NCI-H82 (cell line): ENCODE measurements at places on chromosomes 2 and 18.

GRCh38 chr2:176398243-176399073 is 129.2 kb downstream of the MTX2 start:
- DNase-seq, result no peak

DNA sequence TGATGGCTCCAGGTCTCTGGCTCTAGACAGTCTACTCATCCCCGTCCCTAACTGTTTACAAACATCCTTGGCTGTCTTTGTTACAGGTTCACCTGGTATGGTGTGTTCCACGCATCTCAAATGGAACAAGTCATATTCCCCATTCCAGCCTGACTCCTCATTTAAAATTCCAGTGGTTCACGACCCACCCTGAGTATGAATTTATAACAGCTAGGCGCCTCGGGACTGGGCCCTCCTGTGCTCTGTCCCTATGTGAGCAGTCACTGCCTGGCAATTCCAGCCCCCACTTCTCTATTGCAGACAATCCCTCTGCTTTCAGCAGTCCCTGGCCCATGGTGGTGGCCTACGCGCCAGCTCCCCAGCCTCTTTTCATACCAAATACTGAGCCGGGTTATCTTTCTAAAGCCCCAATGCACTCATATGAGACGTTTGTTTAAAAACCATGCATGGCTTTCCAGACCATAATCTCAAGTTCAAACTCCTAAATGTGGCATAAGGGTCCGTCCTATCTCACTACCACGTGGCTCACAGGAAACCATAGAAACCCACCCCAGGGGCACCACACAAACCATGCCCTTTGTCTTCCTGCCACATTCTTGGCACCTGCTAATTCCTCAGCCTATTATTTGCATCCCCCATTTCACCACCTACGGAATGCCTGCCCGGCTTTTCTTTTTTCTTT is 1.6 kb downstream of the SERPINB8 start:
- no peak for DNase-seq

DNA sequence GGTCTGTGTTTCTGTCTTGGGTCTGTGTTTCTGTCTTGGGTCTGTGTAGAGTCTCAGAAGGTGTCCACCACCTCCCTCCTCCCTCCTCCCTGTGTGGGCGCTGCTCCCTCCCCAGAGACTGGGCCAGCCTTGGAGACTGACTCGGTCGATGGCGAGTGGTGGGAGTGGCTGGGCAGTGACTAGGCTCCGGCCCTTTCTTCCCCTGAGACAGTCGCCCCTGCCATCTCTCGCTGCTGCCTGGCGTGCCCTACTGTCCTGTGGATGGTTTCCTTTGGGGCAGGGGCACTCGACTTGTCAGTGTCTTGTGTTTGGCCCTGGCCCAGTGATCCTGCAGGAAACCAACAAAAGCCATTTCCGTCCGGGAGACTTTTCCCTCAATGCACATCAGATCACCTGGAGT is 215.8 kb downstream of the NDUFA10 start:
- no peak for DNase-seq

- no peak for DNase-seq
These were observed 975.6 kb downstream of the DCDC2C start for GRCh38 chr2:4678927-4679326.

DNA sequence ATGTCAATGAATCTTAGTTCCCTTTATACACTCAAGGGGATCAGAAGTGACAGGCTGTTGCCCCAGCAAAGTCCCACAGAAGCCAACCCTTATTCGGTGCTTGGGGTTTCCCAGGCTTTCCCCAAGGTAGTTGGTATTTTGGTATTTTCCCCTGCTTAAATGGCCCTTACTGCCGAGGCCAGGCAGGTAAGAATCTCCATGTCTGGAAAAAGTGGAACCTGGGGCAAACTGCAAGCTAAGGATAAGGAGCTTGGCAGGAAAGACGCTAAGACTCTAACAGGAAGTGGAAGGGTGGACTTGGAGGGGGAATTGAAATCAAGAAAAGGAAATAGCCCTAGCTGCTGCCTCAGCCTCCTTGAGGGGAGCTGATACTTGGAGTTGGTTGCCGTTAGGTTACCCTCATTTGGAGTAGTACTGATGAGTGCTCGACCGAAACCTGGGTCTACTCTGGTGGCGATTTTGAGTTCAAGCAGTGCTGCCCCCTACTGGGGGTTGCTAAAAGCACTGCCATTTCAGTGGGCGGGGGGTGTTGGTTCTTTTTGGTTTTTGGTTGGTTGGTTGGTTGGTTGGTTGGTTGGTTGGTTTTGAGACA is 3.3 kb upstream of the GPBAR1 start:
- DNase-seq, result peak; percentile 53

DNA sequence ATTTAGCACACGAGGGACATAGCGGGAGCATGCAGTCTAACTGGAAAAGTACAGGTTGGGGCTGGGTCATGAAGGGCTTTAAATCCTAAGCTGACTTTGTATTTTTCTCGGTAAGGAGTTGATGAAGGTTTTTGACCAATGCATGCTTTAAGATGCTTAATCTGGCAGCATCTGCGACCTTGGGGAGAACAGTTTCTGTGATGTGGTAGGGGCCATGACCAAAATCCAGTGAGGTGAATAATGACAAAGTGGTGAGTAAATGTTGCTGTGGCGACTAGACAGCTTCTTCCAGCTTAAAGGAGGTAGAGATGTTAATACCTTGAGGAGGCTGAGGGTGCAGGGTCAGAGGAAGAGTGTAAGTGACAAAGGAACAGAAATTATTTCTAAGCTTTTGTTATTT is 174.6 kb upstream of the ALPP start:
- DNase-seq, result no peak

DNA sequence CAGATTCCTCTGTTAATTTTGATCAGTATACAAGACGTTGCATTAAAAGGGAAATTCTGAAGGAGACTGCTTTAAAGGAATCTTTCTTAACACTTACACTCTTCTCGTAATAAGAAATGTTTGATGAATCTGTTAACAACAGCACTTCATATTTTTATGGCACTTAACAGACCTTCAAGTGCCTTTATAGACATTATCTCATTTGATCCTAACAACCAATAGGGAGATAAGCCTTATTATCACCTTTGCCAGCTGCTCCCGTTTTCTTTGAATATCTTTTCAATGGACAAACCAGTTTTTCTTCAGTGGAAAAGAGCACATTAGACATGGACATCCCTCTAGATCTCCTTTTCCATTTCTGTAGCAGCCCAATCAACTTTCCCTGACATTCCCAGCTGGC is 653.0 kb upstream of the FAM98A start:
- DNase-seq, result peak; percentile 58

DNA sequence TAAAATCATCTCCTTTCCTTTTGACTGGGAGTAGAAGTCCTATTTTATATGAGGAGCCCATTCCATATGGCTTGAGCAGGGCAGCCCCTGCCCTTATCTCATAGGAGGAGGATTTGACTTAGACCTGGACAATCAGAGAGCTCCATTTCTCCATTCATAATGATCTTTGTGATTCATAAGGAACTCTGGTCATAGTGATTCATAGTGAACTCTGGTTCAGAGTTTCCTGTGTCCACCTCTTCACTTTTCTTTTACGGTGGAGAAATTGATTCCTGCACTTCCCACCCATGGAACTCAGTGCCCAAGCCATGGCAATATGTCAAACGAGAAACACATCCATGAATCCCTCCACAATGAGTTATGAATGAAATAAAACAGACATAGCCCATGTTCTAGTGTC is 12.8 kb upstream of the MYO3B start:
- no peak for DNase-seq

DNA sequence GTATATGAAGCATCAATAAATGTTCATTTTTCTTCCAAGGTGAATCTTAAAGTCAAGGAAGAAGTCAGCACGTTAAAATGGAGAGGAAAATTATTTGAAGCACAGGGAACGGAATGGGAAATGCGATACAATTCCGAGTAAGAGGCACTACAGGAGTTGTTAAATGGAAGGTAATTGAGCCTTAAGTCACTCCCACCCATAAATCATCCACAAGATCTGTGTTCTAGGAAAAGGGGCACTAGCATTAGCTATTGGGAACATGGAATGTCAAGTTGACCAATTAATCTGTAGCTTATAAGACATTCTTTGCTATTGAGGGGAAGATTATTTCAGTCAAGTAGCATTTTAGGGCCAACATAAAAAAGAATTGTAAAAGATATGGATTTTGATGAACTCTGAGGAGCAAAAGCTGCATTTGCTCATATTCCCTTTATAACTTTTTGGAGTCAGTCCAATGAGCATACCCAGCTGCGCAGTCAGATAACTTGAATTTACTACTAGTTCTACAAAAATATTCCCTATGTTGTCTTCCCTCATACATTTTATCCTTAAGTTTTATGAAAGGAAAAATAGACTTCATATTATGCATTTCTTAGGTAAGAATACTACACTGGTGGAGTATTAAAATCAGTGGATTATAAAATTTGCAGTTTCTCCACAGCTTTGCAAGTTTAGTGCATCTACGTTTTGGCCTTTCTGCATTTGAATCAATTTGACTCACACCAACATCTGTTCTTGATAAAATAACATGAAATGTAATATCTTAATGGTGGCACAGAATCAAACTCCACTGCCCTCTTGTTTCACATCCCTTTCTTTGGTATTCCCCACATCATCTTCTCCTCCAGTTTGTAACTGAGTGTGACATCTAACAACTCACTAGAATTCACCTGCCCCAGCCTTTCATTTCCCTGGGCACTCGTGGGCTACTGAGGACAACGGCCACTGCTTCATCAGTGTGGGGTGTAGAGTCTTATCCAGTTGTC is 95.6 kb downstream of the SP3 start:
- no peak for DNase-seq
